ENCODE measurements at places on chromosomes 3 and 15.

DNA sequence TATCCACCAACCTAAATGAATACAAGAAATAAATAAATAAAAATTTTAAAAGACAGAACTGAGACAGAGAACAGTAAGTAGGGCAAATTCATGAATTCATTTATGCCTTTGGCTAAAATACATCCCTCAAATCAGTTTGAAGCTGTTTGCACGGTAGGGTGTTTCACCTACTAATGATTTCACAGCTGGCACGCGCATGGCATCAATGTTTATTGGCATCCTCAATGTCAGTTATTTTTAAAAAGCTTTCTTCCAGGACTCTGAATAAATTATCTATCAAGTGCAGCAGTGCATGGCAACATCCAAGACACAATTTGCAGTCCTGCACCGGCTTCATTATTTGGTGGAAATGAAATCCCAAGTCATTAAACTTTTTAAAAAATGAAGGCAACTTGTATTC, 985.2 kb upstream of the ROBO1 start:
- no peak for DNase-seq

- DNase-seq = no peak
Measured at GRCh38 chr3:120848503-120848902, 59.5 kb upstream of the STXBP5L start.

- no peak for DNase-seq
Measured at GRCh38 chr15:78392430-78392829, 45.6 kb upstream of the IREB2 start.

DNA sequence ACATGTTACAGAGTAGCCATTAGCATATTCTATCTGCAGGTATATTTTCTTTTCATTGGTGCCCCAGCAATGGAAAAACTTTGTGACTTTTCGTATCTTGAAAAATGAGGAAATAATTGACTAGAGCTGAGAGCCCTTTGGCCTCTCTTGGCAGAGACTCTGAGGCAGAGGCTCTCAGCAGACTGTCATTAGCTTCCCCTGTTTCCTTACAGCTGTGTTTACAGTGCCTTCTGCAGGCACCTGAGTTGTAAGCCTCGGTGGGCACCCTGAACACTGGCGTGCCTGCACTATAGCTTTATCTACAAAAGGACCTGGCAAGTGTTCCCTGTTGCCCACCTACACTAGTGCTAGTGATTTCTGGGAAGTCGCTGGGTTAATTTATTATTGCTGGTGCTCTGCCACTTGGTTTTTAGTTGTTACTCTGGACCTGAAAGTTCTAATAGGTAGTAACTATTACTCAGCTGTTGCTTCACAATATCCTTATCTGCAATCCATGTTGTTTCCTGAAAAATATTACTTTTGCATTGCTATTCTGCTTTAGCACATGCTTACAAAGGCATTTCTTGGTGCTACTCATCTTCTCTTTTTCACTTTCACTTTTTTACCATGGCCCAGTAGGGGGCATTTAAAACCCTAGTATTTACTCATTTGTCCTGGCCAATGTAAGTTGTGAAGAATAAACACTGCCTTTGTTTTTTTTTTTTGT, 7.8 kb upstream of the GPR171 start:
- DNase-seq = no peak

DNA sequence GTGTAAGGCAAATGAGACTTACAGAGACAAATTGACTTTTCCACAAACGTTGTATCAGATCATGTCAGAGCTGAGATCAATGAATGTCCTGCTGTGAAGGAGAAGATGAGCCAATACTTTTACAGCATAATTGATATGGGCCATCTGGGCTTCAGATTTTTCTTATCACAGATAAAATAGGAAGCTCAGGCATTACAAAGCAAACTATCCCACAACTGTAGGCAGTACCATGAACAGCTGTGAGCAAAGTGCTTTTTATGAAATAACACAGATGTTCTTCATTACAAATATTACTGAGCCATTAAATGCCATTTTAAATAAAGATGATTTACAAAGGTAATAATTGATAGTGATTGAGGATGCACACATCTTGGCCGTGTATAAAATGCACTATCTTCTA, 852.3 kb downstream of the OTOL1 start:
- no peak for DNase-seq

DNA sequence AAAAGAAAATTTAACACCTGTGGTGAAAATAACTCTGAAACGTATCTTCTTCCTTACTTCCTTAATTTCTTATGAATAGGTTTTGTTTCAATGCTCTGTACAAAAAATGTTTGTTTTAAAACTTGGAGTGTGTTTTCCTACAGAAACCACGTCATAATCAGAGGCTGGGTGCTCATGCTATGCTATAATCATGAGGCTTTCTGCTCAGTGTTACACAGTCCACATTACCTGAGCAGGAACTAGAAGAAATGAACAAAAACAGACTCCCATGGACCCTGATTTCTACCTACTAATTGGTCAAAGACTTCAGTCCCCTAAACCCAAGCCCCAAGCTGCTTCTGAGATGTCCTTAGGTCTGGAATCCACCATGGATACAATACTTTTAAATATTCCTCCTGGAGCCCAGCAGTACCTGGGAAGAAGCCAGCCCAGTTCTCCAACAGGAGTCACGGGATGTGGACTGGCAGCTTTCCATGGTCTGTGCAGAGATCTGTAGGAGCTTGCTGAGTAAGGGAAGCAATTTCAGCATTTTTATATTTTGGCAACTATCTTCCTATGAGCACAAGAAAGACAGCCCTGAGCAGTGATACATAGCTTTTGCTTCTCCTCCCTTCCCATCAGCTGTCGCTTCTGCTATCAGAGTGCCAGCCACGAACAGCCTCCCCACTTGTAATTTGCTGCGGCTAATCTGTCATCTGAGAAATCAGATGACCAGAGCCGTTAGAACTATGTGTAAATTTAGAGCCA, 65.6 kb downstream of the WDR72 start:
- DNase-seq = no peak

DNA sequence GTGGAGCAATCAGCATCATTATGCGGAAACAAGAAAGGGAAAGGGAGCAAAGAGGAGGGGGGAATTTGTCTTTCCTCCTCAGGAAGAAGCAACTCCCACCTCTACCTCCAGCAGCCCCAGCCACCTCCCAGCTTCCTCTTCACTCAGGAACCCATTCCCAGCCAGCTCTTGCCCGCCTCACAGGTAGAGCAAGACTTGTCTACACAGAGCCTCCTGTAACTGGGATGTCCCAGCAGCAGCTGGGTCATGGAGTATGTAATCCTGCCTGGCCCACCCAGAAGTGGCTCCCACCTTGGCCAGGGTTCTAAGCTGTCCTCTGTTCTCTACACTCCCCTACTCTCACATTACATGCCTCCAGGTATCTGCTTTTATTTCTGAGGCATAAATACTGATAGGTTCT, 14.0 kb downstream of the IGDCC3 start:
- no peak for DNase-seq

GRCh38 chr3:170584585-170585007, 1.3 kb downstream of the SLC7A14 start:
- no peak for DNase-seq

DNA sequence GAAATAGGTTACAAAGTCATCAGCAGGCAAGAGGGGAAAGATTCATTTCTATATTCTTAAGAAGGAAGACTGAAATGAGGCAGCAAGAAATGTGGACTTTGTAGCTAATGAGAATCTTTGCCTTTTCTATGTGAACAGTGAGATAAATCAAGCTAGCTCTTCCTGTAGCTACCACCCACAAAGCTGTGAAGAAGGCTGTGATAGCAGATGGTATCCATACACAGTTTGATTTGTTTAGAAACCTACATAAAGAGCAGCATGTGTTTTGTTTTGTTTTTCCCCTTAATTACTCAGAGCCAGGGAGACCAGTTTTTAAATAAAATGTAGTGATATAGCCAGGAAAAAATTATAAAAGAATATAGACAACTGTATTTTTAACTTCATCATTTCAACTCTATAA, 45.5 kb downstream of the TEX9 start:
- no peak for DNase-seq

- no peak for DNase-seq
Measured at GRCh38 chr3:81676706-81677456, 84.6 kb downstream of the GBE1 start.

DNA sequence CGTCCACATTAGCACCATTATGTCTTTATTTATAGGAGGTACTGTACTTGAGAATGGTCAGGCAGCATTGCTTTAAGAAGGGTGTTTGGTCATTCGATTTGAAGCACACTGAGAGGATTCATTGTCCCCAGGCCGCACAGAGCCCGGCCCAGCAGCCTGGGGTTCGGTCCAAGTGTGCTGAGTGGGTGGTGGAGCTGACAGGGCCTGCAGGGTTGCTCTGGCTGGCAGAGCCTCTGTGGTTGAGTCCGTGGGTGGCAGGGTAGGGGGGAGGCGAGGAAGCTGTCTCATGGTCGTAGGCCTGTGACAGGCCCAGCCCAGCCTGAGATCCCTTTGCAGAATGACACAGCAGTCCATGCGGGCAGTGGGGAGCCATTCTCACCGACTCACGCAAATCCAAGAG, 227.7 kb upstream of the TOPAZ1 start:
- no peak for DNase-seq

All from T-cell (primary cell).